Epithelial cell of esophagus (primary cell): ENCODE measurements at places on chromosomes 6 and 20.
A peak's percentile ranks its signal among the peaks of the same experiment; 100 is the strongest.

- DNase-seq: no peak
Measured at GRCh38 chr20:36775196-36775595, 1.6 kb upstream of the DSN1 start.

DNA sequence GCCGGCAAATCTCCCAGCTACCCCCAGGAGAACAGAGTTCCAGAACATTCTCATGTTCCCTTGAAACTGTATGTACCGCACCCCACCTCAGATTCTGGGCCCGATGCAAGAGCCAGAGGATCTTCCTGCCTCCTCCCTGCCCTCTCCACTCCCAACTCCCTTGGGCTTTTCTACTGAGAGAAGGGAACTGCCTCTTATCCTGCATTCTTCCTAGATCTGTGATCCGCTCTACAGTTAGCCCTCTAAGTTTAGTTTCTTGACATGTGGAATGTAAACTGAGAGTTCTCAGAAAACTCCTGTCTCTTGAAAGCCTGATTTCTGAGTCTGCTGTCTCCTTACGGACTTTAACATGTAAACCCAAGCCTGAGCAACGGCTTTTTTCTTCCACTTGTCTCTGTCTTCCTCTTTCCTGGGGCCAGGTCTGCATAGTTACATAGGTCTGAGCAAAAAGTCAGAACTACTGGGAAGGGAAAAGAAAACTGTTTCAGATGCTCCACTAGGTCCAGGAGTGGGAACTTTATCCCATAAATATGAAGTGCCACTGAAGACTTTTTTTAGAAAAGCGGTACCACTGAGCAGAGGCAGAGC lies 86.5 kb upstream of the TNFAIP3 start:
- DNase-seq: no peak

DNA sequence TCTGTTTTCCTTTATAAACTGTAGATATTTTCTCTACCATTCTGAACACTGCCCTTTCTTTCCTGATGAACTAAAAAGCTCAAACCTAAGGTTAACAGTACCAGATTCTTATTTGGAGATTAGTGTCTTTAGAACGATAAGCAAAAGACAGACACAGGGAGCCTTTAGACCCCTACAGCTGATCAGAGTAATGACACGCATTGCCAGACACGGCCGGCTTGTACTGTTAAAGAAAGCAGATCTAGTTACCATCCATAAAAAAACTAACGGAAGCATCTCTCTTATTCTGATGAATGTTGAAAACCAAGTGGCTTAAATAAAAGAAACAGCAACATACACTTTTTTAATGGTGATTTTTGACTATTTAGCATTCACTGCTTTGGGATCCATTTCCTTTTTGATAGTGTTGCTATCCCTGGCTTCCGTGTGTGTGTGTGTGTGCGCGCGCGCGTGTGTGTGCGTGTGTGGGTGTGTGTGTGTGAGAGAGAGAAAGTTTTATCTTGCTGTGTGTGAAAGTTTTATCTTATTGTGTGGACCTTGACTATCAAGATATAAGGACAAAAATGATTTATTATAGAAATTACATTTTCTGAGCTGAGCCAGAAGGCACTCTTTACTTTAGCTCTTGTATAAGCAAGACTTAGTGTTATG lies 95.6 kb upstream of the SLC35B3 start:
- DNase-seq: no peak

DNA sequence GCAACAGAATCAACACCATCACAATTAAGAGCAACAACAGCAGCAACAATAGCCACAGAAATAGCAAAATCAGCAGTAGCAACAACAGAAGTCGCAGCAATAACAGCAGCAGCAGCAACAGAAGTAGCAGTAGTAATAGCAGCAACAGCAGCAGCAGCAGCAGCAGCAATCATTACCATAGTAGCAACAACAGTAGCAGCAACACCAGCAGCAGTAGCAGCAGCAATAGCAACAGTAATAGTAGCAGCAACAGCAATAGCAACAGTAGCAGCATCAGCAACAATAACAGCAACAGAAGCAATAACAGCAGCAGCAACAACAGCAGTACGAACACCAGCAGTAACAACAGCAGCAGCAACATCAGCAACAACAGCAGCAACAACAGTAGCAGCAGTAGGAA lies 39.8 kb downstream of the SLC22A2 start:
- DNase-seq: no peak

- no peak for DNase-seq
Measured at GRCh38 chr20:44357020-44357419, 1.5 kb downstream of the HNF4A start.

- DNase-seq: peak; percentile 31
Measured at GRCh38 chr6:160926281-160927276, 65.0 kb upstream of the MAP3K4 start.

DNA sequence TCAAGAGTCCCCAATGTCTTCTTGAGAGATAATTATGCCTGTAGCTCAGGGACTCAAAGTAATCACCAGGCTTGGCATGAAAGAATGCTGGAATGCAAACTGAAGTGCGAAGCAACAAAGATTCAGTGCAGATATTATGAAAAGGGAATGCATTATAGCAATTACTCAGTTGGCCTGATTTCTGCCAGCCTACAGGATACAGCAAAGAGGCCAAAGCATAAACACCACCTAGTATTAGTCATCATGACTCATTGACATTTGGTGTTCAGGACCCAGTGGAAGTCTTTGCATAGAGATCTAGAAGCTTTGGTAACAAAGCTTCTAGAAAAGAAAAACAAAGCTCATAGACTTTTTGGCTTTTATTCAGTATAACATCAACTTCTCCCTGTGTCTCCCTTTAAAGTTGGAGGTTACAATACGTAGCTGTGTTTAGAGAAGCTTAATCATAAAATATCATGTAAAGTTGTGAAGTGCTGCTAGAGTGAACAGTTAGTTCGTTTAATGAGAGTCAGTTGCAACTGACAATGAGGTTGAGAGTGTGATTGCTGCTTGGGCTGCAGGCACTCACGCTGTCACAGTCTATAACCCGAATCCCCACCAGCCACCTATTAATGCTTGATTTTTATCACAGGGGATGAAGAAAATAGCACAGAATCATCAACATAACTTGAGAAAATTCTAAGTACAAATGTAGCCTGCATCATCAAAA lies 932.7 kb downstream of the TFAP2A start:
- DNase-seq: peak; percentile 90

GRCh38 chr20:21149344-21149743 lies 23.5 kb downstream of the KIZ start:
- DNase-seq: no peak

GRCh38 chr6:24909241-24910216 lies 26.2 kb downstream of the RIPOR2 start:
- DNase-seq: no peak

GRCh38 chr6:102075539-102075938 lies 682.0 kb downstream of the GRIK2 start:
- peak; percentile 54 for DNase-seq

GRCh38 chr6:26033941-26034354 lies 53.3 kb upstream of the HFE start:
- DNase-seq: no peak

DNA sequence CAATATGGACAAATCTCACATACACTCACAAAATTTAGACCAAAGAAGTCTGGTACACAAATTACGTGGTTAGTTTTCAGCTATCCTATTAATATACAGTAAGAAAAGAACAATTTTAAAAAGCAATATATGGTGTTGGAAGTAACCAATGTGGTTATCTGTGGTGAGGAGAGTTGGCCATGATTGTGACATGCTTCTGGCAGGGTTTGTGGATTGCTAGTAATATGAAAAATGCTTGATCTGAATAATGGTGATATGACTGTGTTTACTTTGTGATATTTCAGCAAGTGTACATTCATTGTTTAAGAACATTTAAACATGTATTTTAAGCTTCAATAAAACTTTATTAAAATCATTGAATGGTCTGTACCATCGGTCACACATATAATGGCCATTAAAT lies 99.1 kb downstream of the ADGB start:
- DNase-seq: no peak

GRCh38 chr6:3616565-3617176 lies 134.8 kb downstream of the PXDC1 start:
- DNase-seq: no peak

GRCh38 chr6:30849903-30850651 lies 34.2 kb upstream of the DDR1 start:
- no peak for DNase-seq

DNA sequence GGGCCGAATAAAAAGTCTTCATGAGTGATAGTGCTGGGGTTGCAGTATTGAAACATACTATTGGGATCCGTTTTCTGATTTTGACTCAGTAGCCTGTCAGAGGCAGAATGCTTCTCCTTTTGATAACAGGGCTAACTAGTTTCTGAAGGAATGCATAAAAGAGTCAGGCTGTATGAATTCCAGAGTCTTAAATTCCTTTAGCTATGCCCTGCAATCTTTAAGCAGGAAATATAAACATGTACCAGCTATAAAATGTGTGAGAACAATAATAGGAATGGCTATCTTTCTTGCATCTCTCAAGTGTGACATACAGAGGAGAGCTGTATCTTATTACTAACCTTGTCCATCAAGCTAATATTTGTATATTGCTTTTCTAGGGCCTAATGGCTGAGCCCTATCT lies 917.1 kb downstream of the KIF16B start:
- DNase-seq: no peak

DNA sequence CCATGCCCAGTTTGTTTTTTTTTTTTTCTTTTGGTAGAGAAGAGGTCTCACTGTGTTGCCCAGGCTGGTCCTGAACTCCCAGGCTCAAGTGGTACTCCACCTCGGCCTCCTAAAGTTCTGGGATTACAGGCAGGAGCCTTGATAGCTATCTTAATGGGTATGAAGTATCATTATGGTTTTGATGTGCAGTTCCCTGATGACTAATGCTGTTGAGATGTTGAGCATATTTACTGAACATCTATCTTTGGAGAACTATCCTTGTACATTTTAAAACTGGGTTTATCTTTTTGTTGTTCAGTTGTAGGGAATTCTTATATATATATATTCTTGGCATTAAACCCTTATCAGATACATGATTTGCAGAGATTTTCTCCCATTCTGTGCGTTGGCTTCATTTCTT lies 21.4 kb upstream of the MYL9 start:
- no peak for DNase-seq

GRCh38 chr20:32231245-32231644 lies 23.6 kb downstream of the POFUT1 start:
- DNase-seq: no peak

GRCh38 chr6:15137086-15137485 lies 108.8 kb upstream of the JARID2 start:
- peak; percentile 66 for DNase-seq

GRCh38 chr6:151652325-151652724 lies 155.2 kb upstream of the ESR1 start:
- peak; percentile 79 for DNase-seq

- no peak for DNase-seq
Measured at GRCh38 chr6:106142876-106143431, 56.8 kb downstream of the PRDM1 start.

DNA sequence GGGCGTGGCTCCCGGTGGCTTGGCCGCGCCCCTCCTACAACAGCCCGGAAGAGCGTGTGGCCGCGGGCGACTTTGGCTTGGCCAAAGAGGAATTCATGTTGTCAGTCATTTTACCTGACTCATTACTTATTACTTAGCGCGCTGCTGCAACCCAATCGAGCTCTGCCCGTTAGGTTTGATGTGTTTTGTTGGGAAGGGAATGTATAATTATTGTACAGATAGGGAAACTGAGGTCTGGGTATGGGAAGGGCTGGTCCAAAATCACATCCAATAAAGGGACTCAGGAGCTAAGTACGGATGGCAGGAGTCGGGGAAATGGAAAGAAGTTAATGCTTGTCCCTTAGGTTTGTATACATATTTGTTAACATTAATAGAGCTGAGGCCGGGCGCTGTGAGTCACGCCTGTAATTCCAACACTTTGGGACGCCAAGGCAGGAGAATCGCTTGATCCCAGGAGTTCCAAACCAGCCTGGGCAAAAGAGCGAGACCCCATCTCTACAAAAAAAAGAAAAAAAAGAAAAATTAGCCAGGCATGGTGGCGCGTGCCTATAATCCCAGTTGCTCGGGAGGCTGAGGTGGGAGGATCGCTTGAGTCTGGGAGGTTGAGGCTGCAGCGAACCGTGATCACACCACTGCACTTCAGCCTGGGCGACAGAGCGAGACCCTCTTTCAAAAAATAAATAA lies 639 bp upstream of the ZNF335 start:
- DNase-seq: peak; percentile 99

- DNase-seq: no peak
Measured at GRCh38 chr20:50900261-50900660, 31.0 kb downstream of the ADNP start.

- no peak for DNase-seq
Measured at GRCh38 chr6:30951907-30952469, 11.2 kb downstream of the MUCL3 start.

- peak; percentile 12 for DNase-seq
Measured at GRCh38 chr6:73579851-73580246, 59.0 kb upstream of the EEF1A1 start.

GRCh38 chr6:159342146-159342545 lies 172.9 kb downstream of the FNDC1 start:
- no peak for DNase-seq

- peak; percentile 100 for DNase-seq
Measured at GRCh38 chr20:3543901-3544507, 73.2 kb downstream of the ATRN start.

GRCh38 chr20:8330319-8330784 lies 198.3 kb downstream of the PLCB1 start:
- DNase-seq: no peak

DNA sequence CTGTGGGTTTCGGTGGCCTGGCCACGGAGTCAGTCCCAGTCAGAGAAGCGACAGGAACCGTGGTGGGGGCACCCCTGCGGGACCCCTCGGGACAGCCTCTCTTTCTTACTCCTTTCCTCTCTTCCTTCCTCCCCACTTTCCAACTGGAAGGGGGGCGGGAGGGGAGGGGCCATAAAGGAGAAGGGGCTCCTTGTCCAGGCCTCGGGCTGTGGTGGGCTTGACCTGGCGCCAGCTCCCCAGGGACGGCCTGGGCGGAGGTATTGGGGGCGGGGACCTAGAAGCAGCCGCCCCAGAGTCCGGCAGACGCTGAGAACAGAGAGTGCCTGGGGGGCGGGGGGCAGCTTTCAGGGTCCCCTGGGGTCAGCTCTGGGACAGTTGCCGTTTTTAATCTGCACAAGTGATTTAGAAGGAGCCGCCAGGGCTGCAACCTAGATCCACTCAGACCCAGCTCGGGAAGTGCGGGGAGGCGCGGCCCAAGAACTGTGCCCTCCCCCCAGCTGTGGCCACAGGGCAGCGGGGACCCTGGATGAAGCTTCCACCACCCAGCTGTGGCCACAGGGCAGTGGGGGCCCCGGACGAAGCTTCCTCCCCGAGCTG lies 6.4 kb upstream of the ABHD16B start:
- no peak for DNase-seq

- peak; percentile 85 for DNase-seq
Measured at GRCh38 chr6:33633462-33634158, 12.5 kb downstream of the ITPR3 start.

GRCh38 chr6:113015249-113015648 lies 668.1 kb downstream of the RFPL4B start:
- DNase-seq: no peak
